ENCODE measurements at places on chromosomes 5 and 9.
A peak's percentile ranks its signal among the peaks of the same experiment; 100 is the strongest.

DNA sequence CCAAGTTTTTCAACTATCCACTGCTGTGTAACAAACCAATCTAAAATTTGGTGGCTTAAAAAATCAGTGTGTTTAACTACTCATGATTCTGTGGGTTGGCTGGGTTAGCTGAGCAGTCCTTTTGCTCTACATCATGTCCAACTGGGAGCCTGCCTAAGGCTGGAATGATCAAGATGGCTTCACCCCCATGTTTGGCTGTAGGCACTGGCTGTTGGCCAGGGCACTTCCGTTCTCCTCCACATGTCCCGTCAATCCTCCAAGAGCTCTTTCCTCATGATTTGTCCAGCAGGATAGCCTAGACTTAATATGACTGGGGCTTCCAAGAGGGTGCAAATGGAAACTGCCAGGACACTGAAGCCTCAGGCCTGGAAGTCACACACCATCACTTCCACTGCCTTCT, 17.0 kb upstream of the TSSK1B start:
- DNase-seq: no peak

- DNase-seq: no peak
Measured at GRCh38 chr5:173660481-173661280, 44.2 kb upstream of the BOD1 start.

DNA sequence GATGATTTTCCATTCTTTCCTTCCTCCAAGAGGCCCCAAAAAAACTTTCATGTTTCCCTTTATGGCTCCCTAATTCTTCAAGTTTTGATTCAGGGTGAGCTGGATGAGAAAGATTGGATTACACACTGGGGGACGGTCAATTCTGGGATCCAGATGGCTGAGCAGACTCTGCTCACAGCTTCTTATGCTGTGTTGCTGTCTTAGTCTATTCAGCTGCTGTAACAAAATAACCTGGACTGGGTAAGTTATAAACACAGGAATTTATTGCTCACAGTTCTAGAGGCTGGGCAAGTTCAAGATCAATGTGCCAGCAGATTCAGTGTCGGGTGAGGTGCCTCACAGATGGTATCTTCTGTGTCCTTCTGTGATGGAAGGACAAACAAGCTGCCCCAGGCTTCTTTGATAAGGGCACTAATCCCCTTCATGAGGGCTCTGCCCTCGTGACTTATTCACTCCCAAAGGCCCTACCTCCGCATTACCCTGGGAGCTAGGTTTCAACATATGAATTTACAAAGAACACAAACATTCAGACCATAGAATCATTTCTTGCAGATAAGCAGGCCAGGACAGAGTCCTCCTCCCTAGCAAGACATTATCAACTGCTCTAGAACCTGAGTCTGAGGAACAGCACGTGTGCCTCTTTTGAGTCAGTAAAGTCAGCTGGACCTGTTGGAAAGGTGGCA, 23.1 kb upstream of the SMAD5 start:
- DNase-seq: no peak

- no peak for DNase-seq
Measured at GRCh38 chr5:132262882-132263547, 5.5 kb downstream of the PDLIM4 start.

DNA sequence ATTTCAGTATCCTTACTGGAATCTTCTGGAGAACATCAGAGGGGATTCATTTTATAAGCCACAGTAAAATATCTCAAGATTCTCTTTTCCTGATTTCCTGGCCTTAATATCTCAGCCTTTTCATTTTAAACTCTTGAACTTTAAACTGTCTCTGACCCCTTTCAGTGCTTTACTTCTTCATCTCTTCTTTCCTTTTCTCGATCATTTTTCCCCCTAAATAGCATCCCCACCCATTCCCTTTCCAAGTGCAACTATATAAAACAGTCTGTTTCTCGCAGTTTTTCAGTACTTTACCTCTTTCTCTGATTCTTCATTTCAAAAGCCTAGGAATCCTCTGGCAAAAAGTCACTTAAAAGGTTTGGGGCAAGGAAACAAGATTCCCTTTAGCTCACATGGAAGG, 80.5 kb downstream of the PALM2AKAP2 start:
- no peak for DNase-seq

GRCh38 chr9:133619791-133620190, 10.6 kb upstream of the FAM163B start:
- peak; percentile 36 for DNase-seq

DNA sequence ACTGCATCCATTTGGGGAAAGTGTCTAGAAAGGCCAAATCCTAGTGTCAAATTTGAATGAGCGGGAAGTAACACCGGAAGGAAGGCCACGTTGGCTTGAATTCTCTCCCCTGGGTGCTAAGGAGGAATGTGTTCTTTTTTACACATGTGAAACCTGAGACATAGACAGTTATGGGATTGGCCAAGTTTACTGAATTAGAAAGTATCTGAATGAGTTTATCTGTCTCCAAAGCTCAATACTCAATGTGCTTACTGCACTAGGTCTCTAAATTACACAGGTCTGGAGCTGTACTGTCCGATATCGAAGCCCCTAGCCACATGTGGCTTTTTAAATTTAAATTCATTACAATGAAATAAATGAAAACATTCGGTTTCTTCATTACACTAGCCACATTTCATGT, 6.0 kb downstream of the DMRT1 start:
- DNase-seq: no peak

GRCh38 chr5:83474161-83474796, 2.7 kb downstream of the VCAN start:
- DNase-seq: no peak

DNA sequence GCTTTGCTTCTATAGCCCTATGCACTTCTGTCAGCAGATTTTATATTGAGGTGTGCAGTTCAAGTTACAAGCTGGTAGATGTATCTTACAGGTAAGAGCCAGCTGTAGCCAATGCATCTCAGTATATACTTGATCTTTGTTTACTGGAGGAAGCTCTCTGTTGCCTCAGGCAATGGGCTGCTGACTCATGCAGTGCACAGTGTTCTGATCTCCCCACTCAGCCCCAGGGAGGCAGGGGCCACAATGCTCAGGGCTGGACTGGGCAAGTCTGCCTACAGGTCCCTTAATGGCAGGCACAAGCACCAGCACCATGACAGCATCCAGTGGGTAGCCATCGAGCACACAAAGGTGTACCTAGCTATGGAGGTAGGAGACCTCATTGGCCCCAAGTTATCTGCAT, 178.8 kb upstream of the CDH10 start:
- no peak for DNase-seq

- DNase-seq: no peak
Measured at GRCh38 chr5:43313854-43314457, 744 bp upstream of the HMGCS1 start.

- DNase-seq: no peak
Measured at GRCh38 chr5:59937633-59938032, 44.1 kb upstream of the PDE4D start.

GRCh38 chr9:91978740-91979414, 28.8 kb upstream of the ROR2 start:
- DNase-seq: no peak

DNA sequence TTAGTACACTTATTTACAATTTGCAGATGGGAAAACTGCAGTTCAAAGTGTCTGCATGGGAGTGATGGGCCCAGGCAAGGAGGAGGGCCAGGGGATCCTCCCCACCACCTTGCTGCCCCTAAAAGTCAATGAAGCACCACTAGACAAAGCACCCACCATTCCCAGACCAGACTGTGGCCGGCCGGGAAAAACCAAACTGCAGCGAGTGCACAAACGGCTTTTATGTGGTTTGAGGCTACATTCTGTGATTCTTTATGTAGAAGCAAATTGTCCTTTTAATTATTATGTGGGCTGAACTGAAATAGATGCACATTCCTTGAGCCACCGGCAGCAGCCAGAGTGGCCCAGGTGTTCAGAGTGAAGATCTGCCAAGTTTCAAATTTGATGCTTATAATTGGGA, 585.3 kb upstream of the KLF4 start:
- no peak for DNase-seq

- DNase-seq: no peak
Measured at GRCh38 chr5:57174128-57174889, 450 bp downstream of the GPBP1 start.

DNA sequence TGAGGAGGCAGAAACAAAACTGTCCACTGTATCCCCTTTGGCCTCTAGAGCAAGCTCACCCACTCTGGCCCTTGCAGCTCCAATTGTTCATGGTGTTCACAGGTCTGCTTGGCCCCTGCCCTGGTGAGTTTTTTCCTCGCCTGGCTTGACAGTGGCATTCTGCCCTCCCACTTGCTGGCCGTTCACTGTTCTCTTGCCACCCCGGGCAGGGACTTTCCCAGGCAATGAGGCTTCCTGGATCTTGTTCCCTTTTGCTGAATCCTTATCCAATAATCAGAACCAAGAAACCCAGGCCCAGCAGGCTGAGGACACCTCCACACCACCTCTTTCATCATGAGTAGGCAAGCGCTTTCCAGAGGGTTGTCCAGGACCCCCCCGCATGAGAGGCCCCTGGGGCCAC, 31.2 kb downstream of the ZNF618 start:
- no peak for DNase-seq

DNA sequence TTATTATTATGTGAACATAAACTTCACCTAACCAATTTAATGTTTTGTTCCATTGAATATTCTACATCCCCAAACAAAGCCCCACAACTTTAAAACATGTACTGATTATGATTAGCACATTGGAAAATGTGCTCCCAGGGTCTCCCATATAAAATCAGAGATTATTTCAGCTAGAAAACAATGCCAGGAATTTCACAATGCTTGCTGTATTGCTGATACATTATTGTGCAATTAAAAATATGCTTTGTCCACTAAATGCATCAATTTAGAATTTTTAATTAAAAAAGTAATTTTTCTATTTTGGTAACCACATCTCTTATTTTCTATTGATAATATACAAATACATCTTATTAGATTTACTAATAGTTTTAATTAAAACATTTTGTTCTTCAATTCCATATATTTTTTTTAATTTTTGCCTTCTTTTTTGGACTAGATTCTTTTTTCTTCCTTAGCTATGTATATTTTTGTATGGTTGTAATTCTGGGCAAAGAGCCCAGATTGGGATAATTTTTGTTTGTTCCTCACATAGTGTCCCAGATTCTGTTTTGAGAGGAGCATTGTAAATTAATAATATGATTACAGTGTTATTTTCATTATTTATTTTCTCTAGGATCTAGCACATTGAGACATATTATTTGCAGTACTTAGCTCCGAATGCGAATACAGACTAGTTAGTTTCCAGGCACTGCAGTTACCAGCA, 241.5 kb upstream of the CDH18 start:
- DNase-seq: no peak

- no peak for DNase-seq
Measured at GRCh38 chr9:109972026-109972882, 192.3 kb downstream of the PALM2AKAP2 start.

DNA sequence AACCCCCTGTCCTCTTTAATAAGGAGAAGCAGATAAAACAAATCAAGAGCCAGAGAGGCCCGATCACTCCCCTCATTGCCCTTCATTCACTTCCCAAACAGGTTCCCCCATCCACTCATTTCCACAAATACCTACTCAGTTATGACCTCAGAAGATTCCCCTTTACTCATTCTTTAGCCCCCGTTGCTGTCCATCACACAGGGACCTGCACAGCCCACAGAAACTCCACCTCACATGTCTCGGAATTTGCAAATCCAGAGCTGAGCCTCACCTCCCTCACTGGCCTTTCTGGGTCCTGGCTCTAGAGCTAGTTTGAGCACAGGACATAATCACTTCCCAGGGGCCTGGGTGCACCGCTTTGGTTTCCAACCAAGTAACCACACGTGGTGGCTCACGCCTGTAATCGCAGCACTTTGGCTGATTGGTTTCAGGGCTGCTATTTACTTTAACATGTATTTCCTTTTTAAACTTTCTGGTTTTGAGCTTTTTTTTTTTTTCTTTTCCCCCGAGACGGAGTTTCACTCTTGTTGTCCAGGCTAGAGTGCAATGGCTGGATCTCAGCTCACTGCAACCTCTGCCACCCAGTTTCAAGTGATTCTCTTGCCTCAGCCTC, 17.8 kb downstream of the ATP6V0E1 start:
- peak; percentile 6 for DNase-seq

GRCh38 chr5:157651623-157652376, 438 bp downstream of the SOX30 start:
- DNase-seq: peak; percentile 61

GRCh38 chr9:31759703-31760102, 624.7 kb upstream of the ACO1 start:
- DNase-seq: no peak

- no peak for DNase-seq
Measured at GRCh38 chr5:145944328-145944727, 8.0 kb downstream of the SH3RF2 start.

- DNase-seq: no peak
Measured at GRCh38 chr9:79686381-79687130, 114.8 kb downstream of the TLE4 start.

DNA sequence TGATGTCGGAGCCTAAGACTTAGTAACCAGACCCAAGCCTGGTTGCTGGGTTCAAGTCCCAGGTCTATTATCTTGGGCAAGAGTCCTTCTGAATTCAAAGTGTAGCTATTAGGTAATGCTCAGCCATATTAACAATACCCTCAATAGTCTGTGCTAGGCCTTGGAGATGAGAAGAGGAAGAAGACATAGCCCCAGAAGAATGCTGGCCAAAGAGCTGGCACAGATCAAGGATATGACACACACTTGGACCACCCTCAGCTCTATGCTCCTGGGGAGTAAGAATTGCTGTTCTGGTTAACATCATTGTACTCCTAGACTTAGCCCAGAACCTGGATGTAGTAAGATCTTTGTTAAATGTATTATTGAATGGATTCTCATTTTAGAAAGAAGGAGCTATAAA, 426.7 kb downstream of the CDK5RAP2 start:
- DNase-seq: no peak

GRCh38 chr9:127395497-127396252, 1.3 kb upstream of the SLC2A8 start:
- no peak for DNase-seq

- DNase-seq: no peak
Measured at GRCh38 chr5:163089926-163090325, 347.5 kb upstream of the CCNG1 start.

GRCh38 chr5:96037128-96037527, 75.5 kb upstream of the ELL2 start:
- DNase-seq: no peak

GRCh38 chr5:143431789-143432188, 28.3 kb upstream of the NR3C1 start:
- no peak for DNase-seq

DNA sequence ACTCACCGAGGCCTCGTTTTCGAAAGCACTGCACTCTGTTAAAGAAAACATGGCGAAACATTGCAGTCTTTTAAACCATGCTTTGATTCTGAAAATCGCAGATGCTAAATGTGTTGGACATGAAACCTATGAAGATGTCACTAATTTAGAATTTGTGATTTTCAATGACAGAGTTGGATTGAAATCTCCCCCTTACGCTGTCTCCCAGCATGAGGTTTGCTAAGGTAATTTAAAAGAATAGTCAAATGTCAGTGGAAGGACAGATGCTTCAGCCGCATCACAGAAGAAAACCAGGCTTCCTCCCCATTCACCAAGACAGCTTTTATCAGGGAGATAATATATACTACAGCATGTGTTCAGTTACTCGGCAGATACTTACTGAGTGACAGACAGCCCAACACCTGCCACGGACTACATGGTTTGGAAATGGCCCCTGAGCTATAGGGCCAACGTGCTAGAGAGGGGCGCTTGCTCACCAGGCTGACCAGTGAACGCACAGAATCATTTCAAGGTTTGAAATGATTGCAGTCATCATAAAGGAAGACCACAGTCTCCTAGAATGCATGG, 136.9 kb downstream of the ADAMTS16 start:
- no peak for DNase-seq
